ENCODE measurements at places on chromosomes 3 and 15.

GRCh38 chr3:172217877-172218276 is 178.5 kb downstream of the FNDC3B start:
- no peak for DNase-seq

GRCh38 chr3:83226751-83227150 is 1465.3 kb upstream of the GBE1 start:
- DNase-seq = no peak

DNA sequence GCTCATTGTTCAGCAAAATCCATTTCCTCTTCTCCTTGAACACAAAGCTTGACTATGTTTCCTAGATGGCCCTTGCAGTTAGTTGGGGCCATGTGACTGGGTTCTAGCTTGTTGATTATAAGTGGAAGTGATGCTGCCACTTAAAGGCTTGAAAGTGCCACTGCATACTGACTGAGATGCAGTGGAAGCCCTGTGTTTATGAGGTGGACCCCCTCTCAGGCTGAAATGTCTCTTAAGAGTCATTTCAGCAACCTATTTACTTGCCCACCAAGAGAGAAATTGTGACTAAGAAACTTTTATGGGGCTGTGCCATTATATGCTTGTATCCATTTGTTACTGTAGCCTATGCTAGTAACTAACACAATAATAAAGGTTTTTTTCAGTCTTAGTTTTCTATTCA is 8.4 kb upstream of the ANP32A start:
- no peak for DNase-seq

GRCh38 chr3:39271363-39271914 is 8.4 kb downstream of the CX3CR1 start:
- no peak for DNase-seq

GRCh38 chr3:32148351-32148750 is 41.9 kb downstream of the GPD1L start:
- no peak for DNase-seq

DNA sequence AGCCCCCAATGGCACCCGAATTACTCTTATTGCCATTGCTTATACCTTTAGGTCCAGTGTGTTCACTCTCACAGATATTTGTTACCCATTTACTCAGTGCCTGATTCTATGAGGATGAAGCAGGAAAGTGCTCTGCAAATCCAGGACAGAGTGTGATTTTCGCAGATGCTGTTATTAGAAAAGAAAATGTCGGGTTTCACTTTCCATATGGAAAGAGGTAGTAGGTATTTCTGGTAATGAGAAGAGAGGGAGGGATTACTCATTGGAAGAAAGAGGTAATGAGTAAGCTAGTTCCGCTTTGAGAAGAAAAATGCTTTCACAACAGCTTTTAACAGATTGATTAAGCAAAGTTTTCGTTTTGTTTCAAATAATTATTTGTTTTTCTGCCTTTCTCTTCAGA is 336.3 kb upstream of the CFAP20DC start:
- DNase-seq = no peak

GRCh38 chr15:39235084-39235795 is 345.6 kb upstream of the THBS1 start:
- no peak for DNase-seq

GRCh38 chr15:42727750-42728381 is 9.1 kb downstream of the CDAN1 start:
- no peak for DNase-seq

DNA sequence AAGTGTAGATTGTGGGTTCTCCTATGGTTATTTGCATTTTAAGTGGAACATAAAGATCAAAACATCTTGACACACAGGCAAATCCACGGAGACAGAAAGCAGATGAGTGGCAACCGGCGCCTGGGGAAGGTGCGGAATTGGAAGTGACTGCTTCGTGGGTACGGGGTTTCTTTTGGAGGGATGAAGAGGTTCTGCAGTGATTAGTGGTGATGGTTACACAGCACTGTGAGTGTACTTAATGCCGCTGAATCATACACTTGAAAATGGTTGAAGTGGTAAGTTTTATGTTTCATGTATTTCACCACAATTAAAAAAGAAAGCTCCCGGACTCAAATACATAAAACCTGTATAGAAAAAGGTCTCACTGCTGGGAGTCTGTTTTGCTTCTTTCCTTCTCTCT is 18.5 kb upstream of the VPS33B start:
- DNase-seq = no peak

- no peak for DNase-seq
These were observed 7.5 kb upstream of the IGSF10 start for GRCh38 chr3:151468284-151468917.

DNA sequence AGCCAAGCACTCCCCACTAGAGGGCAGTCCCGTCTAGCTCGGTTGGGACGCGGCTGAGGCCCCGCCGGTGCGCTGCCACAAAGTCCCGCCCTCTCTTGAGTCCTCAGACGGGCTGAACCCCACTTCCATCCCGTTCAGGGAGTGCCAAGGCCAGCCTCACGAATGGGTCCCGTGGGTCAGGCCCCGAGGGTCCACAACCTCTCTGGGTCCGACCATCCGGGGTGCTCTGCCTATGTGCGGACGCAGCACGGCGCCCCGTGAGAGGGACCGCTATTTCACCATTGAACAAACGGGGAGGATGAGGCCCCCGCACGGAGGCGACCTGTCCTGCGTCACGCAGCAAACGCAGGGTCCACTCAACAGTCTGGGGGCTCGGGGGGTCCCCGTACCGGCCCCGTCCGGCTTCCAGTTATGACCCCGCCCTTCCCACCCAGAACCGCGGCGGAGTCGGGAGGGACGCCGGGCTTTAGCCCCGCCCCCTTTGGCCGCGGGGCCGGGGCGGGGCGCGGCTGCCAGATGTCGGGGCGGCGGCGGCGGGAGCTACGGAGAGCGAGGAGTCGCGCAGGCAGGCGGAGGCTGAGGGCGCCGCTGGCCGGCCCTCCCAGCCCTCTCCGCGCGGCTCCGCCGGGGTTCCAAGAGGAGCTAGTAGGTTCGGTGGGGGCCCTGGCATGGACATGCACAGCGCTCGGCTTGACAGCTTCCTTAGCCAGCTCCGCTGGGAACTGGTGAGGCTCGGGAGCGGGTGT is at the start of gene INKA1:
TSS of gene INKA1 (plus strand) at position 543 of the 746 bp plus-strand sequence. CDS start at position 675, 132 bp downstream.
- peak; percentile 91 for DNase-seq

DNA sequence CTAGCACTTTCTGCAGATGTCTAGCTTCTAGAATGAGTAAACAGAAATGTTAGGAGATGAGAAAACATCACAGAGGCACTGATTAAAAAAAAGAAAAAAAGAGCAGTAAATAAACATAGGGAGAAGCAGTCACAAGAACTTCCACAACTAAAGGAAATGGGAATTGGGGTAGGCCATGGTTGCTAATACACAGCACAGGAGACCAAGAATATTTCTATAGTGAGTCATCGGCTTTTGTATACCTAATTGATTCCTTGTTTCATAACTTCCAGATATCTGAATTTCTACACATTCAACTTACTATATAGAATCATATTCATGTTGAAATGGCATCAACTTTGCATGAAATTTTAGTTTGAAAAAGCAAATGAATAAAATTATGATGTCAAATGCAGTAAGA is 47.3 kb upstream of the TCF12 start:
- DNase-seq = no peak

GRCh38 chr3:186519021-186519658 is 25.0 kb downstream of the CRYGS start:
- no peak for DNase-seq

GRCh38 chr15:35912196-35912595 is 366.2 kb upstream of the DPH6 start:
- no peak for DNase-seq

DNA sequence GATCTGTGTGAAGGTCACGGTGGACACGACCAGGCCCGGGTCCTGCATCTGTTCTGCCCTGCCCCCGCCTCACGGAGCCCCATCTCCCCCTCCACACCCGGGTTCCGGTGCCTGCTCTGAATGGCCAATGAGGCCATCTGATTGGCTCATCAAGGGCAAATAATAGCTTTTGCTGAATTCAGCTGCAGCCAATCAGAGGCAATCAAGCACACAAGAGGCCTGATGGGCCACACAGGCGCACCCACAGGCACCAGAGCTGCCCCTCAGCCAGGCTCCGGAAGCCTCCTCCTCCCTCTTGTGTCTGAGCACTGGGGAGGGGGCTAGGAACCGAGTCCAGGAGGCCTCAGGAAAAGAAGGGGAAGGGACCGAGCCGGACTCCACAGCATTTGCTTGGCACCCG is 49.5 kb downstream of the CACNA2D2 start:
- no peak for DNase-seq

DNA sequence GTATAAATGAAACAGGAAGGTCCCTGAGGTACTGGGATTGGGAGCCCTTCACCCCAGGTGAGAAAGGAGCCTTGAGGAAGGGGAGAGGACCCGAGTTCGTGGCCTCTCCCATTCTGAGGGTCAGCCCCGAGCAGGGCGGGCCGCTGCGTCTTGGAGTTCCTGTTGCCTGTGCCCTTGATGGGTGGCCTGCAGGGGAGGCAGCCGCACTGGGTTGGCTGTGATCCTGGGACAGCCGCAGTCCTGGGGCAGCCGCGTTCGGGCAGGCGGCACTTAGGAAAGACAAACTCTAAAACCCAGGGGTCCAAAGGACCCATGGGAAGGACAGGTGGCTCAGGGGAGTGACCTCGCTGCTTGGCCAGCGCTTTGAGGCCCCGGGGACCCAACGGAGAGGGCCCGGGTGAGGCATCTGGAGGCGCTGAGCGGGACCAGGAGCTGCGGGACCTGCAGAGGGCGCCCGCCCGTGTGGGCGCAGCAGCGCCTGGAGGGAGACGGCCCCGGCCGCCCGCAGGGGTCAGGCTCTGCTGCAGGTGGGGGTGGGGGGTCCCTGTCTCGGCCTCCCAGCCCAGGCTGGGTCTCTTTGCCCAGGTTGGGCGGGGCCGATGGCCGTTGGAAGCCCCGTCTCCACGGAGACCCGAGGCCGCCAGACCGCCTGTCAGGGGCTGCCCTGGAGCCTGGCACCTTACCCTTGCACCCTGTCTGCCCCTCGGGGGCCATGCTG is 65.1 kb downstream of the HMCES start:
- no peak for DNase-seq

DNA sequence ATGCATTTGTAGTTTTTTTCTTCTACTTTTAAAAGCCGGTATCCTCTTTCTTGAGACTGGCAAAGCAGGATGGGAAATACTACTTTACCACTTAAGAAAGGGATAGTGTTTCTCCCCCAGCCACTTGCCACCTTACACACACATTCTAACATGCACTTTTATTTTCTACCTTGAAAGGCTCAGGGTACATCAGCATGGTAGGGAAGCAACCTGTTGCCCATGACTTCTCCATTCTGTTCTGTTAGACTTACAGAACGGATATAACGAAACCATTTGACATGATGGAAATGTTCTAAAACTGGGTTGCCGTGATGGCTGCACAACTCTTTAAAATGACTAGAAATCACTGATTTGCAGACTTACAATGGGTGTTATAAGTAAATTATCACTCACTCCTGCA is 405.5 kb downstream of the SHQ1 start:
- no peak for DNase-seq

GRCh38 chr3:108102420-108103039 is 11.7 kb upstream of the CD47 start:
- no peak for DNase-seq

DNA sequence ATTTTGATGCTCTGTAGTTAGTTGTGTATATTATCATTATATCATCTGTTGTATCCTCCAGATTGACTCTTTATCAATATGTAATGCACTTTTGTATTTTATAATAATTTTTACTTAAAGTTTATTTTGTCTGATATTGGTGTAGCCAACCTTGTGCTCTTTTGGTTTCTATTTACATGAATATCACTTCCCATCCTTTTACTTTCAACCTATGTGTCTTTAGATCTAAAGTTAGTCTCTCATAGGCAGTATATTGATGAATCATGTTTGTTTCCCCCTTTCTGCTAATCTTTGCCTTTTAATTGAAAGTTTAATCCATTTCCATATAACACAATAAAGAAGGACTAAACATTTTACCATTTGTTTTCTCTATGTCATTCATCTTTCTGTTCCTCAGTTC is 28.1 kb upstream of the CD200R1L start:
- DNase-seq = no peak

- no peak for DNase-seq
These were observed 136.4 kb downstream of the B3GALNT1 start for GRCh38 chr3:160968761-160969160.

DNA sequence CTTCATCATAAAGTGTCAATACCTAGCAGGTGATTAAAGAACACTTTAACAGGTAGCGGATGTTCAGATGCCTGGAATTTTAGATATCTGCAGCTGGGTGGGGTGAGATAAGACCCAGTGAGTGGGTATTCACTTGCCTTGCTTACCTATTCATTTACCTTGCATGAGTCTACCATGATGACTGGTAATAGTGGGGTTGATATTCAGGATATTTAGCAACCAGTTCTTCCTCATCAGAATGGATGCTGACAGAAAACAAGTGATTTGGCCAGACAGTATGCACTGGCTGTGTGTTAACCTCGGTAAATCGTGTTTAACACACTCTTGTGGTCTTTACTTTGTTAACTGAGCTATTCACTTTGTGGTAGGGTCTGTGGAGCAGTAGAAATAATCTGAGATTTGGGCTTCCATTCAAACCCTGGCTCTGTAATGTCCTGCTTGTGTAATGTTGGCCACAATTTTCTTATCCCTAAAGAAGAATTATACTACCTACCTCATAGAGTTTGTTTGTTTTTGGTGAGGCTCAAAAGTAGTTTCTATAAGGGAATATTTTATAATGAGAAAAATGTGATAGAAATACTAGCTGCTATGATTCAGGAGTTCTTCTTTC is 391.9 kb upstream of the TBL1XR1 start:
- no peak for DNase-seq

GRCh38 chr3:14550651-14551611 is 10.8 kb upstream of the GRIP2 start:
- DNase-seq = no peak

DNA sequence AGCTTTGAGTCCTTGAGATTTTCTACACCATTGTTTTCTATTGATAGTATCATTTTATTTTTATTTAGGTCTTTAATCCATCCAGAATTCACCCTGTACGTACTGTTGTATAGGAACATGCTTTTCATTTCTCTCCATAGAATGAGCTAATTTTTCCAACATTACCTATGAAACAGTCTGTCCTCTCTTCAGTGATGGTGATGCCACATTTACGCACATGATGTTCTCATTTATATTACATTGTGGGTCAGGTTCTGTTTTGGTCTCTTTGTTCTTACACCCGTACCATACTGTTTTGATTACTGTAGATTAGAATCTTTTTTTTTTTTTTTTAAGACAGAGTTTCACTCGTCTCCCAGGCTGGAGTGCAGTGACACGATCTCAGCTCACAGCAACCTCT is 17.7 kb upstream of the VWA5B2 start:
- no peak for DNase-seq

- DNase-seq = no peak
These were observed 1.3 kb upstream of the ATP2B2 start for GRCh38 chr3:10506696-10507095.

Measured in left hindlimb (tissue), 1 donor.